ENCODE measurements at places on chromosomes 5 and 9. TPM values are rescaled to one million over a fixed set of nuclear protein-coding genes. Genes with fewer than 3 reads are reported as not detected.

DNA sequence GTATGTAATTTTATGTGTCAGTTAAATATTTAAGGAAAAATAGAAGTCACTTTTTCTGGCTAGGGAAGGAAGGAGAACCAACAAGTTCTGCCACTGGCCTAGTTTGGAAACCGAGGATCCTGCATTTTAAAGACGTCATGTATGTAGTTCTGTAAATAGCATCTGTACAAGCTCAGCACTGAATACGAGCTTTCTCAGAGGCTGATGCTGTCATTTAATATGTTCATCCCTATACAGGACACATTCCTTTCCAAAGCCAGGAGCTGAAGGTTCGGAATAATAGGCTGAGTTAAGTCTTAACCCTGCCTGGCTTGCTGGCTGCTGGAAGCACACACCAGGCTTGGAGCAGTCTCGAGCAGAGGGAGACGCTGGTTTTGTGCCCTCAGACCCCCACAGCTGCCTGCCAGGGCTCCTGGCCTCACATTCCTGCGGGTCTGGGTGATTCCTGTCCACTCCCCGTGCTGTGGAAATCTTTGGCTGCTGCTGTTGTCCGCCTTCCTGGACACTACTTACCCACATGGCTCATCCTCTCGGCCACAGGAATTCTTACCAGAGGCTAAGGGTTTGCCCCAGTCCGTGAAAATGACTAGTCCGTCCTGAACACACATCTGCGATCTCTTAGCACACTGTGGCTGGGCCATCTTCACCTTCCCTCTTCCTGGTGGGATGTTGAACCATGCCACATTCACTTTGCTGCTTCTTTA lies 36.6 kb downstream of the SLC46A2 start:
- no peak overlapping the region for H3K27ac ChIP-seq
- DNase-seq: no peak
- H3K4me3 ChIP-seq: no peak overlapping the region
- H3K4me1 ChIP-seq: peaks cover 13% of the 10 kb centered on the region
- H3K36me3 ChIP-seq: peaks cover 24% of the 10 kb centered on the region

- H3K27me3 ChIP-seq: no peaks in the 10 kb centered on the region
- H3K27ac ChIP-seq: no peak overlapping the region
- no peaks in the 10 kb centered on the region for H3K4me1 ChIP-seq
- no peaks in the 10 kb centered on the region for H3K36me3 ChIP-seq
Measured at GRCh38 chr9:132365986-132366385, 11.2 kb upstream of the SETX start.

GRCh38 chr9:76462126-76462525 lies 3.1 kb downstream of the GCNT1 start:
- no peak overlapping the region for H3K27ac ChIP-seq
- no peaks in the 10 kb centered on the region for H3K36me3 ChIP-seq
- H3K4me3 ChIP-seq: no peak overlapping the region

DNA sequence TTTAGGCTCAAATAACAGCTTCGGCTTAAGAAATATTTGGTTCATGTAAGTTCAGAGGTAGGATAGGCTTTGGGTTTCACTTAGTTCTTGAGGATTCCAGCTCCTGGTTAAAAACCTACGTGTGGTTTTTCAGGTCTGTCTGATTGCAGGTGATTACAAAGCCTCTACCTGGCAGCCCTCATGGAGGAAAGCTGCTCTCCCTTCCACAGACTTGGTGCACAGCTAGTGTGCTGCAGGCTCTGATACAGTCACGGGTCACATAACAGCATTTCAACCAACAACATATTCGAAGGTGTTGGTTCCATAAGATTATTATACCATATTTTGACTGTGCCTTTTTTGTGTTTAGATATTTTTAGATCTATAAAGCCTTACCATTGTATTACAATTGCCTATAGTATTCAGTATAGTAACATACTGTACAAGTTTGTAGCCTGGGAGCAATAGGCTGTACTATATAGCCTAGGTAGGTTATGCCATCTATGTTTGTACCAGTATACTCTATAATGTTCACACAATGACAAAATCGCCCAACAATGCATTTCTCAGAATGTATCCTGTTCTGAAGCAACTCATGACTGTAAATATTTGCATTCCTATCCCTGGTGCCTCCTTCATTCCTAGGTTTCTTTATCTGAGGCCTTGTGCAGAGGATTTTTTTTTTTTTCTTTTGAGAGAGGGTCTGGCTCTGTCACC lies 8.0 kb upstream of the DCP2 start:
- no peak for DNase-seq
- H3K4me3 ChIP-seq: no peak overlapping the region
- H3K27me3 ChIP-seq: no peaks in the 10 kb centered on the region
- no peak overlapping the region for H3K27ac ChIP-seq

The TMEM215 gene
- total RNA-seq: not detected

GRCh38 chr5:39426746-39427105 lies 1.9 kb upstream of the DAB2 start:
- no peaks in the 10 kb centered on the region for H3K36me3 ChIP-seq
- H3K27me3 ChIP-seq: no peaks in the 10 kb centered on the region
- no peak for DNase-seq
- no peak overlapping the region for H3K4me3 ChIP-seq
- H3K27ac ChIP-seq: peak overlapping the region; percentile 32
- H3K4me1 ChIP-seq: peaks cover 34% of the 10 kb centered on the region

DNA sequence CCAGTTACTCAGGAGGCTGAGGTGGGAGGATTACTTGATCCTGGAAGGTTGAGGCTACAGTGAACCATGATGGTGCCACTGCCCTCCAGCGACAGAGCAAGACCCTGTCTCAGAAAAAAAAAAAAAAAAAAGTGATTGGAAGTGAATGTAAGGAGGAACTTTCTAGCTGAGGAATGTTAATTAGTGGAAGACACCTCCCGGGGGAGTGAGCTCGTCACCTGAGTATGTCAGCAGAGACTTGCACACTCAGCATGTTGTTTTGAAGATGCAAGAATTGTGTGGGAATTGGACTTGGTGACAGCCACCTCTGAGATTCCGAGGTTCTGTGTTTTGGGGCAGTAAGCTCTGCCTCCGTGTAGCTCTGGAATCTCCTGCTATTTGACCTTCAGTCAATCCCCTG lies 3.6 kb downstream of the SYNPO start:
- no peak overlapping the region for H3K4me3 ChIP-seq
- H3K36me3 ChIP-seq: peaks cover 12% of the 10 kb centered on the region
- peak overlapping the region; percentile 86 for H3K27ac ChIP-seq
- DNase-seq: no peak
- H3K4me1 ChIP-seq: peaks cover 75% of the 10 kb centered on the region

The SPINK7 gene
- not detected for total RNA-seq

GRCh38 chr5:127518319-127518621 lies 830 bp downstream of the PRRC1 start:
- peaks cover 13% of the 10 kb centered on the region for H3K4me1 ChIP-seq
- H3K36me3 ChIP-seq: peaks cover 5% of the 10 kb centered on the region
- no peak for DNase-seq
- peak overlapping the region; percentile 88 for H3K27ac ChIP-seq
- no peaks in the 10 kb centered on the region for H3K27me3 ChIP-seq

DNA sequence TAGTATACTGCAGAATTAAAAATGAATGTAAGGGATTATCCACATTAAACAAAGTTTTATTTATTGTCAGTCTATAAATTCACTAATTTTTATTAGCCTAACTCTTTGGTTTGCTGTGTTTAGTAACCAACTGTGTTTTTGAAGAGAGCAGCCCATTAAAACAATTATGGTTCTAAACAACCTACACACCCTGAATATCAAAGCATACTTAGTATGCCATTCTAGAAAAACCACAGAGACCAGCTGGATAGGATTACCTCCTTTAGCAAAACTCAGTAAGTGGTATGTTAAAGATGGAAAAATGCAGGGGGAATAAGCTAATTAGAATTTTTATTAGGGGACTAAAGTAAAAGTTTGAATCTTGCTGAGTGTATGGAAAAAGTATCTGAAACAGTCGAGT lies 1981.7 kb upstream of the NUDT12 start:
- no peak overlapping the region for H3K4me3 ChIP-seq
- H3K27me3 ChIP-seq: no peaks in the 10 kb centered on the region
- no peak overlapping the region for H3K27ac ChIP-seq
- DNase-seq: no peak

DNA sequence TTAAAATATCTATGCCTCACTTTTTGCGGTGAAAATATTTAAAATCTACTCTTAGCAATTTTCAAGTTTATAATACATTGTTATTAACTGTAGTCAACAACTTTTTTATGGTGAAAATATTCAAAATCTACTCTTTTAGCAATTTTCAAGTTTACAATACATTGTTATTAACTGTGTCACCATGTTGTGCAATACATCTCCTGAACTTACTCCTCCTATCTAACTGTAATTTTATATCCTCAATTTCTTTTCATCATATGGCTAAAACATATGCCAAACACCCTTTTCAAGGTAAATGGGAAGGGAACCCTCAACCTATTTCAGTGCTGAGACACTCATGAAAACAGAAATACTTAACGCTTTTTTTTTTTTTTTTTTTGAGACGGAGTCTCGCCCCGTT lies 982.7 kb upstream of the DMAC1 start:
- H3K4me3 ChIP-seq: no peak overlapping the region
- H3K27ac ChIP-seq: no peak overlapping the region
- DNase-seq: no peak
- H3K27me3 ChIP-seq: no peaks in the 10 kb centered on the region
- H3K36me3 ChIP-seq: no peaks in the 10 kb centered on the region
- H3K4me1 ChIP-seq: no peaks in the 10 kb centered on the region

DNA sequence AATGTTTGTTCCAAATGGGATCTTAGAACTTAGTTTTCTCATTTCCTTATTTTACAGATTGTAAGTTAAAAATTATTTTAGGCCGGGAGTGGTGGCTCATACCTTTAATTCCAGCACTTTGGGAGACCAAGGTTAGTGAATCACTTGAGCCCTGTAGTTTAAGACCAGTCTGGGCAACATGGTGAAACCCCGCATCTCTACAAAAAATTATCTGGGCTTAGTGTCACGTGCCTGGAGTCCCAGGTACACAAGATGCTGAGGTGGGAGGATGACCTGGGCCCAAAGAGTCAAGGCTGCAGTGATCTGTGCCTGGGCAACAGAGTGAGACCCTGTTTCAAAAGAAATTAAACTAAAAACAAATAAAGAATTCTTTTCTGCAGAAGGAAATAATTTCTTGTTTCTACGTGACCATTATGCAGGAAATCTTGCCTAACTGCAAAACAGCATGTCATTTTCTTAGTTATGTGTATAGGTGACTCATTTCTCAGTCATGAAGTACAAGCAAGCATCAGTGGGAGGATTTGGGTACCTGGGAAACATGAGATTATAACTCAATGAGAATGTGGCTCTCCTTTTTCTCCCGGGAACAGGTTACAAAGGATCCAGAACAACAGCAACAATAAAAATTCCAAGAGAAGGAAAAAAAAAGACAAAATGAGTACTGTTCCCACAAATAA lies 375.1 kb upstream of the ST8SIA4 start:
- no peaks in the 10 kb centered on the region for H3K27me3 ChIP-seq
- no peak for DNase-seq
- no peak overlapping the region for H3K4me3 ChIP-seq

The HSPA4 gene
- total RNA-seq: 64.1 TPM

- no peaks in the 10 kb centered on the region for H3K27me3 ChIP-seq
- DNase-seq: no peak
- H3K36me3 ChIP-seq: no peaks in the 10 kb centered on the region
- no peaks in the 10 kb centered on the region for H3K4me1 ChIP-seq
Measured at GRCh38 chr5:159638954-159639559, 277.2 kb upstream of the ADRA1B start.

The ZNF658 gene
- total RNA-seq: 5.8 TPM

The TAF1L gene
- not detected for total RNA-seq

The PNPLA7 gene
- total RNA-seq: 13.7 TPM

The PDE6A gene
- total RNA-seq: 0.09 TPM

The HAVCR1 gene
- not detected for total RNA-seq

The C5orf58 gene
- not detected for total RNA-seq

DNA sequence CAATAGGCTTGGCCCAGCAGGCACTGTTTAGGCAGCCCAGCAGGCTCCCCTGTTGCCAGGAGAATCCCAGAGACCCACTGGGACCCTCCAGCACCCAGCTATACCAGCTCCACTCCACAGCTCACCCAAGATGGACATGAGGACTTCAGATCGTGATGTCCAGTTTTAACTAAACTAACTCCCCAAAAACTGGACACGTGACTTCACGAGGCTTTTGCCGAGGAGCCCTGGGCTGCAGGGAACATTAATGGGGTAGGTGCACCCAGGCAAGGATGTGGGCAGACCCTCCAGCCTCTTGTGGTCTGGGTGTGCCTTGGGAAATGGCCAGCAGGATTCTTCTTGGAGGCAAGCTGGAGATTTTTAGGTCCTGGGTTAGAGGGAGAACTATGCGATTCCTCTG lies 8.9 kb upstream of the NKD2 start:
- H3K4me3 ChIP-seq: no peak overlapping the region
- DNase-seq: no peak
- H3K27me3 ChIP-seq: no peaks in the 10 kb centered on the region
- H3K36me3 ChIP-seq: no peaks in the 10 kb centered on the region
- peak overlapping the region; percentile 82 for H3K27ac ChIP-seq

- no peaks in the 10 kb centered on the region for H3K36me3 ChIP-seq
- peaks cover 26% of the 10 kb centered on the region for H3K4me1 ChIP-seq
- no peaks in the 10 kb centered on the region for H3K27me3 ChIP-seq
Measured at GRCh38 chr9:136886610-136887597, 588 bp downstream of the TRAF2 start.
